ENCODE measurements at places on chromosomes 11 and 22. TPM values are rescaled to one million over a fixed set of nuclear protein-coding genes. Genes with fewer than 3 reads are reported as not detected.

- no peaks in the 10 kb centered on the region for H3K27me3 ChIP-seq
- no peak for DNase-seq
- no peak overlapping the region for H3K4me3 ChIP-seq
Measured at GRCh38 chr11:1502168-1502953, 15.8 kb upstream of the MOB2 start.

DNA sequence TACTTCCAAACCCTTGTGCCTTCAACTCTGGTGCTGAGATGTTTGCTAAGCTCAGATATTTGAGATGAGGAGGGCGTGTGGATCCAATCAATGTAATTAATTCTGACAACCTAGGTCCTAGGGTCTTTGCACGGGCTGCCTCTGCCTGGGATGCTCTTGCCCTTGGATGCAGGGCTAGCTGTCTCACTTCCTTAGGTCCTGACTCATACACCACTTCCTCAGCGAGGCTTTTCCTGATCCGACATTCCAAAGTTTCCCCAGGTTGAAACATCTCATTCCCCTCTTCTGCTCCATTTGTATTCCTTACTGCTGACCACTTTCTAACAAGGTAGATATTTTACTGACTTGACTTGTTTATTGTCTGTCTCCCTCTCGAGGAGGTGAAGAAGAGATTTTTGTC, 43.0 kb upstream of the NTM start:
- H3K27ac ChIP-seq, result no peak overlapping the region
- H3K27me3 ChIP-seq, result no peaks in the 10 kb centered on the region
- H3K4me1 ChIP-seq, result no peaks in the 10 kb centered on the region

NAALAD2 gene
- total RNA-seq, result not detected

DNA sequence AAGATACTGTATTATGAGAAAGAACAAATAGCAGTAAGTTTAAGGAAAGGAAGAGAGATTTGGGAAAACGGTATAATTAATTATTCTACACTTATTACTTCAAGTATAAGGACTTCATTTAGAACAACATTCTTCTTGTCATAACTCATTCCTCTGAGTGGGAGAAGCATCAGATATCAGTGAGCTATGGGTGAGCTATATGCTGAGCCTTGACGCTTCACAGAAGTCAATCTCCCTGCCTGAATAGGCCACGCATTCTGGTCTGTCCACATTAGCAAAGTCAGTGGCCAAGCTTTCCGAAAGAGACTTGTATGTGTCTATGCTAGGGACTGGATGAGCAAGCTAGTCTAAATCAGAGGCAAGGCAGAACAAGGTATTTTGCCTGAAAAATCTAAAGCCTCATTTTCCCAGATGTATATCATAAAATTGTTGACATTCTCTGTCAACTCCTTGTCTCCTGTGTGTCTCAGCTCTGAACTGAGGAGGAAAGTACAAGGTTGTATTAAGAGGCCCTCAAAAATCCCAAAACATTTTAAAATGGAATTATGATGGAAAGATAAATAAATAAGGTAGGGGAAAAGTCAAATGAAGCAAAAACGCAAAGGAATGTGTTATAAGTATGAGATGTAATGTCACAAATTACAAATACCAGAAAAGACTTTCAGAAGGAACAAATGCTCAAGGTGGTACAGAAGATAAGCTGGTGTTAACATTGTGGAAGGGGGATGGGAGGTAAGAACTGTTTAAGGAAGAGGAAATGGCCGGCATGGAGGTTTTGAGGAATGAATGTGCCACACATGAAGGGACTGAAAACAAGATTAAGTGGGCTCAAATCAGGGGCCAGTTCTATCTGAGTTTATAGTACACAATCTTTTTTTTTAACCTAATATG, 1.4 kb downstream of the OR52N2 start:
- no peak overlapping the region for H3K4me3 ChIP-seq
- peaks cover 15% of the 10 kb centered on the region for H3K27me3 ChIP-seq
- peaks cover 9% of the 10 kb centered on the region for H3K4me1 ChIP-seq
- H3K36me3 ChIP-seq, result no peaks in the 10 kb centered on the region
- no peak for DNase-seq
- H3K27ac ChIP-seq, result no peak overlapping the region

DLAT gene
- 26.7 TPM for total RNA-seq

GRCh38 chr11:70662691-70663098, 264.4 kb downstream of the CTTN start:
- no peaks in the 10 kb centered on the region for H3K36me3 ChIP-seq
- no peaks in the 10 kb centered on the region for H3K4me1 ChIP-seq
- peaks cover 25% of the 10 kb centered on the region for H3K27me3 ChIP-seq
- DNase-seq, result no peak
- H3K4me3 ChIP-seq, result no peak overlapping the region
- H3K27ac ChIP-seq, result no peak overlapping the region

SCN3B gene
- total RNA-seq, result not detected

CELSR1 gene
- 0.13 TPM for total RNA-seq

- H3K36me3 ChIP-seq, result no peaks in the 10 kb centered on the region
- H3K4me1 ChIP-seq, result no peaks in the 10 kb centered on the region
- H3K27me3 ChIP-seq, result peaks cover 4% of the 10 kb centered on the region
- no peak overlapping the region for H3K4me3 ChIP-seq
- H3K27ac ChIP-seq, result no peak overlapping the region
- no peak for DNase-seq
Measured at GRCh38 chr11:59189986-59190385, 18.1 kb downstream of the DTX4 start.

- H3K4me3 ChIP-seq, result no peak overlapping the region
- H3K27me3 ChIP-seq, result no peaks in the 10 kb centered on the region
- no peak for DNase-seq
- H3K27ac ChIP-seq, result no peak overlapping the region
- peaks cover 63% of the 10 kb centered on the region for H3K36me3 ChIP-seq
Measured at GRCh38 chr11:34143048-34143447, 37.6 kb downstream of the NAT10 start.

OR5A1 gene
- not detected for total RNA-seq

GRCh38 chr11:125916683-125917347, 12.5 kb downstream of the DDX25 start:
- H3K4me1 ChIP-seq, result no peaks in the 10 kb centered on the region
- no peak overlapping the region for H3K27ac ChIP-seq
- no peaks in the 10 kb centered on the region for H3K36me3 ChIP-seq
- DNase-seq, result no peak
- peaks cover 41% of the 10 kb centered on the region for H3K27me3 ChIP-seq

DNA sequence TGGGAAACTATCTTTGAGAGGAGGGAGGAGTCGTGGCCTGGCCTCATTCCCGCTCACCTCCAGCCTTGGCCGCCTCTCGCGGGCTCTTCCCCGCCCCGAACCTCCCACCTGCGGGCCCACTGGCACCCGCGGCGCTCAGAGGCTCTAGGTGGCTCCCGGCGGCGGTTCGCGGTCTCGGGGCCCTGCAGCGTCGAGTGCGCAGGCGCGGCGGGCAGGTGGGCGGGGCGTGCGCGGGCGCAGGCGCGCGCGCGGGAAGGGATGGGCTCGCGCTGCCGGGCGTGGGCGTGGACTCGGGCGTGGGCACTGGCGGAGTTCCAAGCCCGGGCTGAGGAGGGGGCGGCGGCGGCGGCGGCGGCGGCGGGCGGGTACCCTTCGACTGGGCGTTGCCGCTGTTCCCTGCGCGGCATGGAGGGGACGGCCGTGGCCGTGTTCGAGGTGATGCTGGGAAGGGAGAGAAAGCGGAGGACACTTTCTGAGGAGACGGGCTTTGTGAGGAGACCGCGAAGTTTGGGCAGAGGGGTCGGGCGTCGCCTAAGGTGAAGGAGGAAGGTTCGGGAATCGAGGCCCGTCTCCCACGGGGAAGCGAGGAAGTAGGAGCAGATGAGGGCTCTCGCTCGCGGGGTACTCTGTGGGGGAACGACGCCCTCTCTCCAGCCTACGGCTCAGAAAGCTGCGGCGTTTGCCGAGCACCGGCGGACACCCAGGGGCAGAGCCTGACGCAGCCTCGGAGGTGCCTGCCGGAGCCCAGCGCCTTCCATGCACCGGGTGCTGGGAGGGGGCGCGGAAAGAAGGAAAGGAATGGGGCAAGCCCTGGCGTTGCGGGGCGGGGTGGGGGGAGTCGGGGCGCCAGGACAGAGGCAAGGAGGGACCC, 15.7 kb upstream of the SPTBN2 start:
- H3K4me1 ChIP-seq, result peaks cover 19% of the 10 kb centered on the region
- H3K27ac ChIP-seq, result peak overlapping the region; percentile 63
- H3K36me3 ChIP-seq, result peaks cover 5% of the 10 kb centered on the region
- peak; percentile 90 for DNase-seq
- H3K27me3 ChIP-seq, result no peaks in the 10 kb centered on the region

DNA sequence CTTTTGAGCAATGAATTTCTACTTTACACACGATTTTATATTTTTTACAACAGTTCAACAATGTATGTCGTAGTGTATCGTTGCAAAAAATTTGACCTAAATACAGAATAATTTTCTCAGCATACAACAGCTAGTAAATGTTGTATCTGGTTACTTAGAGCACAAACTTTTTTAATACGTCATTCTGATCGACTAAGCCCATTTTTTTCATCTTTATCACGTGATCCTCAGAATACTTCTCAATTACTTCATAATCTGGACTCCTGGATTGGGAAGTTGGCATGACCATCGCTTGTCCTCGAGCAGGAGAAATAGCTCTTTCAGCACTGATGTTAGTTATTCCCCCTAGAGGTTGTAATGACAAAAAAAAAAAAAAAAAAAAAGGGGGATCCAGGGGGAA, 16.6 kb downstream of the OR51L1 start:
- H3K27ac ChIP-seq, result no peak overlapping the region
- H3K36me3 ChIP-seq, result no peaks in the 10 kb centered on the region
- DNase-seq, result no peak
- H3K4me1 ChIP-seq, result no peaks in the 10 kb centered on the region

DNA sequence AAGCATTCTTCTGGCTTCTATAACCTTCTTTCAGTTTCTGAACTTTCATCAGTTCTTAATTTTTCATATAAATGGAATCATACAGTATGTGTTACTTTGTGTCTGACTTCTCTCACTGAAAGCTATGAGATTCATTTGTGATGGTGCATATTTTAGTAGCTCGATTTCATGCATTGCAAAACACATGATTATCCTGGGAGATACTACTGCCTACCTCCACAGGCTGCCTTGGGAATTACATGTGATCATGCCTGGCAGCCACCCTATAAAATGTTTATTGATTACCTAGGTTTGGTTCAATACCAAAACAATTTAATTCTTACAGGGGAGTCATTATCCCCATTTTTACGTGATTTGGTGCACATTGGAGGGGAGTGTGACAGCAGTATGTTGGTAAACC, 34.1 kb upstream of the PAK1 start:
- H3K27me3 ChIP-seq, result peaks cover 23% of the 10 kb centered on the region
- H3K36me3 ChIP-seq, result no peaks in the 10 kb centered on the region
- no peak overlapping the region for H3K4me3 ChIP-seq

BIRC2 gene
- total RNA-seq, result 39.7 TPM

- H3K4me1 ChIP-seq, result peaks cover 68% of the 10 kb centered on the region
- H3K4me3 ChIP-seq, result peak overlapping the region; percentile 97
- no peak for DNase-seq
- H3K36me3 ChIP-seq, result peaks cover 51% of the 10 kb centered on the region
- H3K27ac ChIP-seq, result peak overlapping the region; percentile 93
- H3K27me3 ChIP-seq, result no peaks in the 10 kb centered on the region
Measured at GRCh38 chr11:62611705-62612365, 740 bp downstream of the EML3 start.

DNA sequence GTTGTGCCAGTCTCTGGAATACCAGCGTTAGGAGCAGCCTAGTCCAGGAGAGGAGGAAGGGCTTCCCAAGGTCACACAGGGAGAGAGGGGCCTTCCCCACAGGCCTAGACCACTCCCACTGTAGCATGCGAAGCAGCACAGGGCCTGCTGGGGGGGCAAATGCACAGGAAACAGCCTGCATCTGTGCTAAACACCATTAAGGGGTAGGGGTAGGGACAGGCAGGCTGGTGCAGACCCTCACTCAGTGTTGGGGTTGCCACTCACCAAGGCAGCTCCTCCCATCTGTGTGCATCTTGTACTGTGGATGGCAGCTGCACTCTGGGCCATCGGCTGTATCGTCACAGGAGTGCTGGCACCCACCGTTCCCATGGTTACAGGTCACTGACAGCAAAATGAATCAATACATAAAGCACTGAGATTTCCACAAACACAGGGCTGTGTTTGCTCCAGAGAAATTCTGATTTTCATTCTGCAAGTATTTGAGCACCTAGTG, 24.9 kb downstream of the SCUBE2 start:
- no peak overlapping the region for H3K27ac ChIP-seq
- no peak for DNase-seq
- H3K4me3 ChIP-seq, result no peak overlapping the region

GRCh38 chr11:125192717-125193415, 28.3 kb downstream of the PKNOX2 start:
- DNase-seq, result no peak
- no peak overlapping the region for H3K27ac ChIP-seq
- H3K27me3 ChIP-seq, result peaks cover 36% of the 10 kb centered on the region
- no peak overlapping the region for H3K4me3 ChIP-seq

- H3K4me3 ChIP-seq, result no peak overlapping the region
Measured at GRCh38 chr11:9533736-9534473, 39.6 kb upstream of the WEE1 start.
